ENCODE measurements at places on chromosomes 2 and 18.

GRCh38 chr2:55063713-55064323 is 13.6 kb upstream of the RTN4 start:
- no peak for DNase-seq

- DNase-seq, result no peak
These were observed 15.9 kb downstream of the GATA6 start for GRCh38 chr18:22185273-22185672.

DNA sequence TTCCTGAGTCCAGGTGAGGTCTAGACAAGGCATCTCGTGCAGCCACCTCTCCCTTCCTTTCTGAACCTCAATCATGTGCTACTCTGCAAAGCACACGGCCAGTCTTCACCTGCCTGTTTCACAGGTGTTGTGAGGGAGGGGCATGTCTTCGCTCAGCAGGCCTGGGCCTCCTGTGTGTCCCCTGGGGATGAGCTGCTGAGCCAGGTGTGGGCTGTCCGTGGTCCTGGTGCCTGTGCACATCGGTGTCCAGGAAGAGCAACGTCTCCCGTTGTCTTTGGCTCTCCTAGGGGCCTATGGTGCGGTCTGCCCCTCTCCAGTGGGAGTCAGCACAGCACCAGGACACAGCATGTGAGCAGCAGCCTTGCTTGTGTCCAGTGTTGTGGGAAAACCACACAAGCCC is 16.7 kb downstream of the ARHGEF4 start:
- no peak for DNase-seq

GRCh38 chr2:48205137-48205798 is 299.0 kb upstream of the FBXO11 start:
- DNase-seq, result no peak

DNA sequence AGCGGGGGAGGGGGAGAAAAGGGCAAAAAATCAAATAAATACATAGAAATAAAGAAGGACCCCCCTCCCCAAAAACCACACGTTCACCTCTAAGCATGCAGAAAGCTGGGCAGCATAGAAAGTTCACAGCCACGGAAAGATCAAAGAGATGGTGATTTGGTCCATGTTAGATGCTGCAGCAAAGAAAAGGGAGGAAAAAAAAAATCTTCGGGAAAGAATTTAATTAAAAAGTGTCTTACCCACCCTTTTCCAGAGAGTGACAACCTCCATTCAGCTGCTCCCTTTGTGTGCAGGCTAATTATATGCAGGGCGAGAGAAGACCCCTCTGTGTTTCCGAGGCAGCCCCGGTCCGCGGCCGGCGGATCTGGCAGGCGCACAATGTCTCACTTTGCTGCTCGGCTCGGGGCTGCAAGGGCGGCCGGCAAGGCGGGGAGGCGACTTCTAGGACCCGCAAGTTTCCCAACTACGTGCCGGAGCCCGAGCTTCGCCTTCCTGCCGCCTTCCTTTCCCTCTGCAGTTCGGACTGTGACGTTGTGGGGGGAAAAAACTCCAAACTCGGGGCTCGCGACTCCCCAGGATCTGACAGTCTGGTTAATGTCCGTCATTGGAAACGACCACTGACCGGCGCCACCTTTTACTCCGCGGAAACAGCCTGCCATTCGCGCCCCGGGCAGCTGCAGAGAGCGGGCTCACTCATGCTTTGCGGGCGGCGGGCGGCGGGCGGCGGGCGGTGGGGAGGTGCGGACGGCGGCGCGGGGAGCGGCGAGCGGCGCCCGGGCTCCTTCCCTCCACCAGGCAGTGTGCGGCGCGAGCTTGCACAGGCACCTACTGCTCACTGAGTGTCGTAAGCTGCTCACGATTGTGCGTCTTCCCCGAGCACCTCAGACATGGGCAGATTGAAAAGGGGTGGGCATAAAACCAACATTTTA is at the start of gene LRRTM1:
Gene LRRTM1 (minus strand): TSS at position 844 of the 929 bp plus-strand sequence. CDS start 933 bp downstream, outside the sequence.
- DNase-seq, result peak; percentile 23

GRCh38 chr2:26438526-26438925 is 36.8 kb downstream of the DRC1 start:
- DNase-seq, result peak; percentile 62

GRCh38 chr2:189837326-189837725 is 53.1 kb downstream of the PMS1 start:
- DNase-seq, result no peak
